Renal pelvis (tissue), 12 donors: ENCODE measurements at places on chromosomes 12 and 14. TPM values are rescaled to one million over a fixed set of nuclear protein-coding genes. Genes with fewer than 3 reads are reported as not detected.

NFE2 gene
- polyA plus RNA-seq: 2.3 TPM

POP5 gene
- 65.4 TPM for polyA plus RNA-seq

INTS13 gene
- 36.8 TPM for polyA plus RNA-seq

IRAK3 gene
- polyA plus RNA-seq: 2.9 TPM

ACACB gene
- 26.3 TPM for polyA plus RNA-seq

SMARCC2 gene
- polyA plus RNA-seq: 152 TPM

EPYC gene
- not detected for polyA plus RNA-seq

KRT85 gene
- polyA plus RNA-seq: not detected

SDR9C7 gene
- polyA plus RNA-seq: 0.21 TPM

LRP1-AS gene
- polyA plus RNA-seq: not detected

LGMN gene
- 137 TPM for polyA plus RNA-seq

PLCZ1 gene
- 0.90 TPM for polyA plus RNA-seq

B4GALNT1 gene
- 1.1 TPM for polyA plus RNA-seq

ADSS1 gene
- 14.7 TPM for polyA plus RNA-seq

BAG5 gene
- 28.9 TPM for polyA plus RNA-seq

PLA2G1B gene
- 0.41 TPM for polyA plus RNA-seq

TTC7B gene
- 36.7 TPM for polyA plus RNA-seq

NOC4L gene
- polyA plus RNA-seq: 22.8 TPM

NGB gene
- polyA plus RNA-seq: not detected

CLEC4C gene
- not detected for polyA plus RNA-seq

NRIP2 gene
- 30.1 TPM for polyA plus RNA-seq

APOF gene
- 0.13 TPM for polyA plus RNA-seq

CIDEB gene
- polyA plus RNA-seq: 32.3 TPM

PHLDA1 gene
- 36.4 TPM for polyA plus RNA-seq

MGP gene
- 52.6 TPM for polyA plus RNA-seq

IL26 gene
- polyA plus RNA-seq: not detected

TSHR gene
- polyA plus RNA-seq: 0.10 TPM

CLEC2A gene
- not detected for polyA plus RNA-seq

ZBTB42 gene
- polyA plus RNA-seq: 5.4 TPM

DHRS1 gene
- polyA plus RNA-seq: 43.4 TPM

CD163 gene
- 12.6 TPM for polyA plus RNA-seq

PMCH gene
- 1.0 TPM for polyA plus RNA-seq

OR4E2 gene
- polyA plus RNA-seq: not detected

DCN gene
- polyA plus RNA-seq: 532 TPM

CBX5 gene
- polyA plus RNA-seq: 146 TPM
